ENCODE measurements at places on chromosomes 5 and 9.
A peak's percentile ranks its signal among the peaks of the same experiment; 100 is the strongest.

GRCh38 chr5:170067574-170068170 is 38.0 kb upstream of the FOXI1 start:
- DNase-seq = no peak

- DNase-seq = no peak
These were observed 71.9 kb downstream of the ITGA1 start for GRCh38 chr5:52859628-52860027.

DNA sequence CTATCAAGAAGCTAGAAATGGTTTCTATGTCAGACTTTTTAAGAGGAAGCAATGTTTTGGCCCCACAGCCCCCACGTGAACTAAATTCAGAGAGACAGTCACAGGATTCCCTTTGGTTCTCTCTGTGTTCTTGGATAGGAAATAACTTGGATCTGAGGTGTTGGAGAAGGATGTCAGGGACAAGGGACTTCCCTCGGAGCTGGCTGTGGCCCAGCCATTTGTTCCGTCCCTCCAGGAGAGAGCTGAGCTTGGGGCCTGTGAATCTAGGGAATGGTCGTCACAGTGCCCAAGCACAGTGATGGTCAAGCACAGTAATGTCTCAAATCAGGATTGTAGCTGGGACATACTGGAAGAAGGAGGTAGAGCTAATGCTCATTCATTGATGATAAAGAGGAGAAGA is 2.0 kb downstream of the C7 start:
- no peak for DNase-seq

DNA sequence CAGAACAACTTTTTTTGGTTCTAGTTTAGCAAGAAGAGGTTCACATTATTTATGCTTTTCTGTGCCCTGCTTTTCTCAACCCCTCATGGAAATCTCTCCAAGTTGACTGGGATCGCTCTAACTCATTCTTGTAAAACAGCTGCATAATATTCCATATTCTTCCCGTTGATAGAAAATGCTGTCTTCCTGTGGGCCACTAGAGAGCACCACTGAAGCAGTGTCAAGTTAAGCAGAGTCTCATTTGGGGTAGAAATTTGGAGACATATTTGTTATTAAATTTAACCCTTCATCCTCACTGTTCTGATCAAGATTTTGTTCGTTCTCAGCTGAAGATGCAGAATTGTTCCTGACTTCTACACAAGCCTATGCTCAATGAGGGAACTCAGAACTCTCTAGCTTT is 140.1 kb downstream of the CEMIP2 start:
- DNase-seq = no peak

DNA sequence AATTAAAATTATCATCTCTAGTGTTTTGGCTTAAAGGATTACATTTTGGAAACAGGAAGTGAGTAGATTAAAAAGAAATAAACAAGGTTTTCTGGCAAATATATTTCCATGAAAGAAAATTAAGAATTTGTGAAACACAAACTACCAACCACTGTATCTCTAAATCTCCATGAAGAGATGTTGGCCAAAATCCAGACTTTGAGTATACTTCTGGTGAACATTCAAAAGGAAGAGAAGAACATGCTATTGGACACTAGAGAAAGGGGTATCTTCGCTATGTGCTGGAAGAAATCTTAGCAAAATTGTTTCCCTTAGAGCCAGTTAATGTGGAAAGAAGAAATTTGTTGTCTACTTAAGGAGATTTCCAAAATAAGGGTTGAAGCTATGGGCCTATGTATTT is 710.4 kb upstream of the CTNND2 start:
- no peak for DNase-seq

GRCh38 chr9:128704356-128704670 is 2.0 kb downstream of the PKN3 start:
- DNase-seq = no peak

- no peak for DNase-seq
These were observed 775.4 kb downstream of the MTRR start for GRCh38 chr5:8644377-8644776.

GRCh38 chr5:154198611-154199230 is 8.2 kb downstream of the GALNT10 start:
- DNase-seq = no peak

GRCh38 chr9:127173063-127173462 is 50.6 kb upstream of the ANGPTL2 start:
- DNase-seq = no peak

- DNase-seq = no peak
These were observed 37.7 kb upstream of the MRPS30 start for GRCh38 chr5:44770780-44771717.

DNA sequence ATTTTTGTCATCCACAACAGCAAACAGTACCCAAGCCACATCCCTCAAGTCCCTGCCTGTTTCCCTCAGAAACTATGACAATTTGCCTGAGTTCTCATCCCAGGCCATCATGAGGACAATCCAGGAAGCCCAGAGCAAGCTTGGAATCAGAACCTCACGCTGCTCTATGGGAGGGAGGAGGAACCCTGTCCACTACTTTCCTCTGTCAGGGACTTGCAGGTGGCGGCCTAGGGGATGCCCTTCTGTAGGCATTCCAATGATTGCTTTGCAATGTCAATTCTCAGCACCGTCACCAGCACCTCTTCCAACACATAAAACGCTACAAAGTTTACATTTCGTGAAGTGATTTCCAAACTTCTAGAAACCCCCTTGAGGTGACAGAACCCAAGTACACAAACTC is 170.4 kb upstream of the FSTL4 start:
- DNase-seq = no peak

- peak; percentile 78 for DNase-seq
These were observed 23.1 kb downstream of the TRIM7 start for GRCh38 chr5:181181650-181182565.

- DNase-seq = no peak
These were observed 104.6 kb downstream of the MVB12B start for GRCh38 chr9:126431077-126431742.

- no peak for DNase-seq
These were observed 27.5 kb downstream of the GOLGA1 start for GRCh38 chr9:124913378-124913777.

DNA sequence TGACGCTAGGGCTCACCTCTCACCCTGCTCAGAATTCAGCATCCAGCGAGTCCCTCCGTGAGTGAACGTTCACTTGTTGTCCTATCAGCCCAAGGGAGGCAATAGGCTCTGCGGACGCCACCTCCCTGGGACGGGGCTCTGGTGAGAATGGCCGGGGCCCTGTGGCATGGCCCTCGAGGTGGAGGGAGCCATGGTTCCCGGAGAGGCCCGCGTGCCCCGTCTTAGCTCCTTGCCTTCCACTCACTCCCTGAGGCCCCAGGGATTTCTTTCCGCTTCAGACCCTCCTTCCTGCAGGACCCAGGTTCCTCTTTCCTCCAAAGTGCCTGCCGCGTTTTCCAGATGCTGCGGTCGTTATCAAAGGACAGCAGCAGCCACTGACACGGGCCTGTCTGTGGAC is 21.5 kb downstream of the EXOC3 start:
- DNase-seq = peak; percentile 8

- no peak for DNase-seq
These were observed 117.7 kb upstream of the MSX2 start for GRCh38 chr5:174606646-174607045.

- no peak for DNase-seq
These were observed 453.2 kb downstream of the CDH18 start for GRCh38 chr5:19534751-19535150.

DNA sequence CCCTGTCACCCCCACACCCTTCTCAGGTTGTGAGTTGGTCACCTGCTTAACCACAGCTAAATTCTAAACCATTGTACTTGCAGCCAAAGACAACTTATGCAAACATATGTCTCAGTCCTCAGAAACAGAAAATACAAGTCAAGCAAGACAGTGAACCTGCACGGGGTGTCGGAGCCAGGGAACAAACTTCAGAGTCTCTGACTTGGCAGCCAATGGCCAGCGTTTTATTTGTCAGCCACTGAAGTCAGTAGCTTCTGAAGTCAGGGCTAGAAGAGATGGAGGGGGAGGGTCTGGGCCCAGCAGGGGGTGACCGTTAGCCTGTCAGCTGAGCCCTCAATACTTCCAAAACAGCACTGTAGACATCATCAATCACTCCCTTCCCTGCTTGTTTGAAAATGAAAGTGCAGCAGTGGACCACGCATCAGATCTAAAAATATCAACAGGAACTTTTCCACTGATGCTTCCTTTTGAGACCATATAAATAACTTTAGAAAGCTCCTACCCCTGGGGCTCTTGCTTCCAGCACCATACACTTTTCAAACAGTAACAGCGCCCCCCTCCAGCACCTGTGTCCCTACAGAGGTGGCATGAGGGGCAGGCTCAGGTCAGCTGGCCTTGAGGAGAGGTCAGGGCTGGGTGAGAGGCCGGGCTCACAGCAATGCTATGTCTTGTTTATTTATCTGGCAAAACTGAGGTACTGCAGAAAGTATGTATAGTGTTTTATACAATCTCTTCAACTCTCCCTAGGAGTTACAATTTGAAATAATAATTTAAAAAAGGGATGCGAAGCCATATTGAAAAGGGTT is 142.5 kb downstream of the ACER2 start:
- DNase-seq = no peak

DNA sequence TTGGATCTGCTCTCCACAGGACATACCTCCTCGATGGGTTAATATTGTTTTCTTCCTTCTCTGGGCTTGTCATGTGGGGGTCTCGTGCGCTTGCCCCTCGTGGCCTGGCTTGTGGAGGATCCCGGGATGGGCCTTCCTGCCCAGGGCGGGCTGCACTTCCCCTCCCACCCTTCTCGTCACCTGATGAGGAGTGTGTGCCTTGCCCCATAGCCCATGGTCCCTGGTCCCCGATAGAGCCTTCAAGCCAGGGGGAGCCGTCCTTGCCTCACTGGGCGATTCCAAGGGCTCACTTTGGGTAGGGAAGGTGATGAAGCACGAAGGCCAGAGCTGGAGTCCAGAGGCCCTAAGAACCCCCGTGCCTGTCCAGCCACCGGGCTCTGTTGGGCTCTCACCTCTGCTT is 28.7 kb downstream of the DYNC2I2 start:
- no peak for DNase-seq

GRCh38 chr5:154793599-154794524 is 38.7 kb downstream of the LARP1 start:
- no peak for DNase-seq

- DNase-seq = no peak
These were observed 52.9 kb downstream of the C9orf50 start for GRCh38 chr9:129567842-129568559.

- DNase-seq = no peak
These were observed 166.4 kb upstream of the SPRY4 start for GRCh38 chr5:142491270-142491669.

GRCh38 chr9:130930132-130930803 is 8.8 kb downstream of the FIBCD1 start:
- DNase-seq = no peak

GRCh38 chr5:138622051-138622450 is 46.9 kb upstream of the HSPA9 start:
- DNase-seq = no peak

DNA sequence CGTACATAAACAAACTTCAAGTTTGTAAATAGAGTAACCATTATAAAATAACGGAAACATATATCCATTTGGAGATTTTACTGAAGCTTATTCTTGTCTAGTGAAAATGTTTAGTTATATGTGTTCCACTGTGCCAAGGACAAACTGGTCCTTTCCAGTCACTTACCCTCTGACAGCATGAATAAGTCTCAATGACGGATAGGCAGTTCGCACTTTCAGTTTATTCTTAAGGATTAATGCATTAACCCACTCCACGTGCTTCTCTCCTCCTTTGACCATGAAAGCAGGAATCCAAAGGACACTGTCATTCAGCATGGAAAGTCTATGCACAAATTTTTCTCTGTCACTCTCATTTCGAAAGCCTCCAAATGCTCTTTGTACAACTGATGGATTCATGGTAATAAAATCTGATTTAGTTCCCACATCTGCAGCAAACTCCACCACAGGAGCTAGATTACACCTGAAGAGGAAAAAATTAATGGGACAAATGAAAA is 47.1 kb downstream of the ST8SIA4 start:
- DNase-seq = no peak

DNA sequence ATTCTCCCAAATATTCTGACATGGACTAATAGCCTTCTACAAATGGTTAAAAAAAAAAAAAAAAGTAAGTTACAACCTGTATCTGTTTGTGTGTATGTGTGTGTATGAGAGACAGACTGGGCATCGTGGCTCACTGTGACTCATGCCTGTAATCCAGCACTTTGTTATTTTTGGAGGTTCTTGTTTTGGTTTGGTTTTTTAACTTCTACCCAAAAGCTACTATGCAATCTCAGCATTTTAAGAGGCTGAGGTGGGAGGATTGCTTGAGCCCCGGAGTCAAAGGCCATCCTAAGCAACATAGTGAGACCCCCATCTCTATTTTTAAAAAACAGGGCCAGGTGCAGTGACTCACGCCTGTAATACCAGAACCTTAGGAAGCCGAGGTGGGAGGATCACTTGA is 17.6 kb upstream of the HAVCR1 start:
- DNase-seq = peak; percentile 26

- DNase-seq = no peak
These were observed 75.7 kb downstream of the PBX3 start for GRCh38 chr9:125822902-125823301.

GRCh38 chr9:35470894-35471293 is 19.0 kb upstream of the RUSC2 start:
- DNase-seq = no peak

- DNase-seq = no peak
These were observed 13.4 kb upstream of the CCDC112 start for GRCh38 chr5:115309751-115310370.

- peak; percentile 73 for DNase-seq
These were observed 647 bp downstream of the SMARCA2 start for GRCh38 chr9:2015581-2016407.

GRCh38 chr9:90477535-90477934 is 165.1 kb downstream of the DIRAS2 start:
- no peak for DNase-seq

DNA sequence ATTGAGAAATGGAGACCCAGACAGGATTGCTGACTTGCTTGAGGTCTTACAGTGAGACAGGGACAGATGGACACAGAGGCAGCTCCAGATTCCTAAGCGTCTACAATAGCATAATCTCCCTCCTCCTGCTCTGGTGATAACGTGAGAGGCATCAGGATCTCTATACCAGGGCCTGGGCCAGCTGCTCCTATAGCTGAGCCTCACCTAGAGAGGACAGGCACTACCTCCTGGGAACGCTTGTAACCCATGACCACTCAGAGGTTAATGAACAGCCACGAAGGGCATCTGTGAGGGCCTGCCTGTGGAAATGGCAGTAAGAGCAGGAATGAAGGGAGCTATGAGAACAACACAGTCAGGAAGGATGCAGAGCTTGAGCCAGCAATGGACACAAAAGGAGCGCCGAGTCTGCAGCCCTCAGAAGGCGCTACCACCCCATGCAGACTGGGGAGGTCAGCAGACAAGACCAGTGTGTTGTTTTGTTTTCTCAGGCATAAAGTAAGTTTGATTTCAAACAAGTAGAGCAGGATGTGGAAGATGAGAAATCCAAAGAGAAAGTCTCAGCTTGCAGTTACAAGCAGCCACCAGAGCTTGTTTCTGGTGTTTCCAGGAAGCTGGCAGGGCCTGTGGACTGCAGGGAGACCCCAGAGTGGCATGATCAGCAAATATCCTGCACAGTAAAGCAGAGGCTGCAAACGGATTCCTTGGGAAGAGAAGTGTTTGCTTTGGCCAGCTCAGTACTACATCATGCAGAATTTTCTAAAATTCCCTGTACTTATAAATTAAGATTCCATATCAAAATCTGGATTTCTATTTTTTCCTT is 17.4 kb downstream of the ANKS6 start:
- DNase-seq = no peak
